ENCODE measurements at places on chromosomes 2 and 18. TPM values are rescaled to one million over a fixed set of nuclear protein-coding genes. Genes with fewer than 3 reads are reported as not detected.

Gene OR6B2
- not detected for total RNA-seq

Gene FNDC4
- 35.9 TPM for total RNA-seq

Gene RPRM
- total RNA-seq, result not detected

Gene SP5
- not detected for total RNA-seq

Gene REG3G
- total RNA-seq, result not detected

Gene AGFG1
- total RNA-seq, result 51.8 TPM

Gene DLX1
- 0.16 TPM for total RNA-seq

Gene CRACDL
- total RNA-seq, result 5.7 TPM

All from mesangial cell (primary cell).